Endothelial cell (in vitro differentiated cells): ENCODE measurements at places on chromosomes 7 and 10.

DNA sequence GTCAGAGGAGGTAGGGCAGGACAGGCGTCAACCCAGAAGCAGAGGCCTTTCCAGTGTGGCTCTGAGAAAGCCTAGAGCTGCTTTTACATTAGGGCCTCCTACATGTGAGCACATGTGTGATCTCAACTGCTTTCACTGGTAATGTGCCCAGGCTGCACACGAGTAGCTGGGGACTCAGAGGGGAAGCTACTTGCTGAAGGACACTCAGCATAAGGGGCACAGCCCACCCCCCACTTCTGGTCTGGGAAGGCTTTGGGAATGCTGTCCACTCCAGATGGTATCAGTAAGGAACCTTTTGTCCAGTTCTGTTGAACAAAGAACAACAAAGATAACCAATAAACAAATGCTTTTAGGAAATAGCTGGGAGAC lies 18.9 kb downstream of the PRF1 start:
- H3K36me3 ChIP-seq = no peaks in the 10 kb centered on the region
- no peak for DNase-seq
- H3K27me3 ChIP-seq = no peaks in the 10 kb centered on the region
- H3K27ac ChIP-seq = no peak overlapping the region
- no peak overlapping the region for H3K4me3 ChIP-seq

- H3K4me1 ChIP-seq = no peaks in the 10 kb centered on the region
- no peak for DNase-seq
- no peak overlapping the region for H3K4me3 ChIP-seq
Measured at GRCh38 chr7:16034353-16034752, 347.9 kb upstream of the MEOX2 start.

DNA sequence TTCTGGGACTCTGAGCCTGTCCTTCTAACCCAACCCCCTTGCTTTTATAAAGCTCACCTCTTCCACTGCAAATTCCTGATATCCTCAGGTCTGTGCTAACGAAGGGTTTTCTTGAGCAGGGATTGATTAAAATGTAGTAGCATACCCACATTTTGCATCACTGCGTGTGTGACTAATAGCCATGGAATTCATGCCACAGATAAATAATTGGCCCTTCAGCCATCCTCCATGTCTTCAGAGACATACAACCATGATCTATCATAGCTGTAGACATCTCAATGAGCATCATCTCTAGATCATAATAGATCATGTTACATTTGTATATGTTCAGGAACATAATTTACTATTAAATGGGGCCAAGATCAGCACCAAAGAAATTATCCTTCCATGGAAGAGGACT lies 990.3 kb downstream of the KCNMA1 start:
- no peak for DNase-seq
- no peaks in the 10 kb centered on the region for H3K4me1 ChIP-seq
- H3K27me3 ChIP-seq = no peaks in the 10 kb centered on the region

GRCh38 chr7:20395511-20395910 lies 64.8 kb downstream of the ITGB8 start:
- no peaks in the 10 kb centered on the region for H3K4me1 ChIP-seq
- no peaks in the 10 kb centered on the region for H3K27me3 ChIP-seq
- H3K36me3 ChIP-seq = no peaks in the 10 kb centered on the region
- no peak for DNase-seq

- peaks cover 15% of the 10 kb centered on the region for H3K4me1 ChIP-seq
- no peak overlapping the region for H3K4me3 ChIP-seq
- DNase-seq = no peak
- no peak overlapping the region for H3K27ac ChIP-seq
Measured at GRCh38 chr7:76310102-76310957, 7.9 kb downstream of the HSPB1 start.

- H3K36me3 ChIP-seq = no peaks in the 10 kb centered on the region
- H3K4me1 ChIP-seq = no peaks in the 10 kb centered on the region
- H3K27me3 ChIP-seq = no peaks in the 10 kb centered on the region
- no peak overlapping the region for H3K4me3 ChIP-seq
- no peak for DNase-seq
Measured at GRCh38 chr10:23897267-23897666, 311.7 kb upstream of the KIAA1217 start.

GRCh38 chr10:133079836-133080682 lies 7.7 kb upstream of the ADGRA1 start:
- peaks cover 7% of the 10 kb centered on the region for H3K27me3 ChIP-seq
- DNase-seq = peak; percentile 62
- peaks cover 3% of the 10 kb centered on the region for H3K36me3 ChIP-seq
- H3K27ac ChIP-seq = no peak overlapping the region

DNA sequence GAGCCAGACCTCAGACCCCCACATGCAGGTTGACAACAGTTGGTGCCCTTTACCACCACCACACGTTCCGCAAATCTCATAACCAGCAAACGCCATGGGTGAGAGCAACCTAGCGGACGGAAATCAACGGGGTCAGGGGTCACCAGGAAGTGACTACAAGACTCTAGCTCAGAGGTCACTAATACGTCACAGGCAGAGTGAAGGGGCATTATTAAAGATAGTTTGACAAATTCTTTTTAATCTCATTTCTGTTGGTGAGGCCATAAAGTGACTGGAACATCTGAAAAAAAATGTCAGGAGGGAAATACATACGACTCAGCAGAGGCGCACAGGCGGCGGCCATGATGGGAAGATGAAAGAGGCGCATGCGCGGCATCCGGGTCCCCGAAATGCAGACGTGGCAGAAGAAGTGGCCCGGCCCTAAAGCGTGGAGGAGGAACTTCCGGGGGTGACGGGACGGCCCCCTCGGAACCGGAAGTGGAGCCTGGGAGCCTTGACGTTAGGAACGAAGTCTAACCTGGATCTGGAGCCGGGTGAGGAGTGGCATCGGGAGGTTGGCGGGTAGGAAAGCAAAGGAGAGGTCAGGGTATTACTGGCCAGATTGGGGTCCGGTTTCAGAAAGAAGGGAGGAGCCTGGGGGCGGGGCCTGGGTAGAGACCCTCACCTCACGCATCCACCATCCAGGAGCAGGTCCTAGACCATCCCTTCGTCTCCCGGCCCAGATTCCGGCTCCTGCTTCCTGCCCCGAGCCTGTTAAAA lies at the start of gene SEC24C:
TSS of gene SEC24C (plus strand) at position 468 of the 759 bp plus-strand sequence. CDS start 2,461 bp downstream, outside the sequence.
- H3K4me3 ChIP-seq = peak within 1 kb of the TSS; percentile 99
- peak within 1 kb of the TSS; percentile 100 for H3K27ac ChIP-seq
- peaks cover 10% of the 10 kb centered on the region for H3K36me3 ChIP-seq

- H3K27me3 ChIP-seq = no peaks in the 10 kb centered on the region
- DNase-seq = no peak
Measured at GRCh38 chr10:28317760-28318159, 14.9 kb upstream of the MPP7 start.

DNA sequence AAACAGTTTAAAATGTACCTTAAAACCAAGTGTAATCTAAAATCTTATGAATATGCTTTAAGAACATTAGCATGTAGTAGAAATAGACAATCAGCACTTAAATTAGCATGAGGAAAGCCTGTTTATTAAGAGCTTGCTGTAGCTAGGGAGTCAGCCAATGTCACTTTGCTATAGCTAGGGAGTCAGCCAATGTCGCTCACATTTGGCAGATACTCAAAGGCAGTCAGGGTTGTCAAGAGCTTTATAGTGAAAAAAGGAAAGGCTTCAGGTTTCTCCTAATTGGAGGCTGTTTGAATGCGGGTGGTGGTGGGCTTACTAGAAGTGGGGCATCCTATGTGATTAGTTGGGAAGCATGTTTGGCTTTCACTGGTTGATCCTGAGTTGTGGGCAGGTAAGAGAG lies 226.2 kb upstream of the DGKB start:
- H3K4me3 ChIP-seq = no peak overlapping the region
- no peak overlapping the region for H3K27ac ChIP-seq
- H3K4me1 ChIP-seq = peaks cover 35% of the 10 kb centered on the region
- no peaks in the 10 kb centered on the region for H3K36me3 ChIP-seq
- no peaks in the 10 kb centered on the region for H3K27me3 ChIP-seq
- no peak for DNase-seq
